ENCODE measurements at places on chromosomes 5 and 9.

GRCh38 chr9:124580186-124580585 is 73.0 kb upstream of the NR5A1 start:
- DNase-seq, result no peak

- no peak for DNase-seq
These were observed 46.9 kb upstream of the HSD17B4 start for GRCh38 chr5:119405419-119405818.

DNA sequence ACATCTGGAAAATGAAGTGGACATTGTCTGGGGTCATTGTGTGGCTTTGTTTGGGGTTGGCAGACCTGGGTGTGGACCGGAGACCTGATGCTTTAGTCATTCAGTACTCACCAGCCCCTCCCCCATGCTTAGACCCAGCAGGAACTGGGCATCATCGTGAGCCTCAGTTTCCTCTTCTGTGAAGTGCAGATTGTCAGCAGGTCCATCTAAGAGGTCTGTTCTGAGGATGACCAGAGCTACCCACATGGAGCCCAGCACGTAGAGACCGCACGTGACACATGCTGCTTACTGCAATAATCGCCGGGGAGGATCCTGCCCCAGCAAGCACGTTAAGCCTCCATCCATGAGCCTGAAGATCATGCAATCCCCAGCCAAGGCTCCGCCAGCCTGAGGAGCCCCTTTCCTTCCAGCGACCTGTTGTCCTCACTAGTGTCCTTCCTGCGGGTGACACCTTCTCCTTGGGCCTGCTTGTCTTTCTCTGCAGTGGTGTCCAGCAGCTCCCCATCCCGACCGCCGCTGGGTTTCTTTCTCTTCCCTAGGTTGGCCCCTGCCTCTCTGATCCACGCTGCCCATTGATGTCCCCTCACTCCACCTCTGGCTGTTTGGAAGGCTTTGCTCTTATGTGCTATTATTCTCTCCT is 26.7 kb upstream of the IRX4 start:
- no peak for DNase-seq

DNA sequence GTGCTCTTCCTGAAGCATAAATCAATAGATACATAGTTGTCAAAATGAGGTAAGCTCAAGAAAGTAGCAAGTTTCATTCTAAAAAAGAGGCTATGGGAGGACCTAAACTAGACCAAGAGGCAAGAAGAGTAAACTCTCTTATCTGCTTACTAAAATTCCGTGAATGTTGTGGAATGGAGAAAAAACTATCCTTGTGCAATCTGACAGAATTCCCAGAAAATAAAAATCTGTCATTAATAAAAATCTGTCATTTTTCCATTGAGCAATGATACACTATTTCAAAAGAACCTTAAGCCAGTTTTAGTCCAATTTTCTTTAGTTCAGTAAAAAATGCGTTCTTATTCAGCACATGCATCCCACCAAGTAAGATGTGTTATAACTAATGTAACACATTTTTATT is 15.9 kb upstream of the FANCC start:
- DNase-seq, result no peak

- DNase-seq, result no peak
These were observed 8.0 kb downstream of the KLF9 start for GRCh38 chr9:70406434-70406862.

- DNase-seq, result peak; percentile 93
These were observed 65.9 kb downstream of the DAP start for GRCh38 chr5:10695055-10695649.

DNA sequence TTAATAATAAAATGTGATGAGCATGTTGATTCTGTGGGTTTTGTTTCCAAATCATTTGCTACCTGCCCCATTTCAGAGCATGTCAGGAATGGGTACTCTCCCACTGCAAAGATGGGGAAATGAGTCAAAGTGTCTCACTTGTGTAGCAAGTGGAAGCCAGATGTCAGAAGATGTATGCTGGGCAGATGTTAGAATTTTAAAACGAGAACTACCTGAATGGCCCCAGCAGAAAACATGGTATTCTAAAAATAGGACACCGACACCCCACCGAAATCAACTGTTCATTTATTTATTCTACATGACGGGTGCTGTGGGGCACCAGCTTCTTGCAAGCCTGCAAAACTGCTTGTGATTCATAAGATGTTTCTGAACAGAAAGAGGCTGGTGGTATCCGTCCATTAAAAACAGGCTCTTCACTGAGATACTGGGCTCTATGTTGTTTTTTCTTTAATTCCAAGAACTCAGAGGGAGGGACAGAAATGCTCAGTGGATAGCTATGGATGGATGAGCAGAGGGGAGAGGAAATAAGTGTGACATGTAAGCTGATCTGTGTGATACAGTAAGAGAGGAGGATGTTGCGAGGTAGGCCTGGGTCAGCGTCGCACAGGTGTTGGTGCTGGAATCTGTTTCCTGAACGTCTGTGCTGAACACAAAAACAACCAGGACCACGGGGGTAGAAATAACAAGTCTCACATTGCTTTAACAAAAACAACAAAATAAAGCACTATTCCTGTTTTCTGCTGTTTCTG is 157.2 kb downstream of the EFNA5 start:
- DNase-seq, result no peak

DNA sequence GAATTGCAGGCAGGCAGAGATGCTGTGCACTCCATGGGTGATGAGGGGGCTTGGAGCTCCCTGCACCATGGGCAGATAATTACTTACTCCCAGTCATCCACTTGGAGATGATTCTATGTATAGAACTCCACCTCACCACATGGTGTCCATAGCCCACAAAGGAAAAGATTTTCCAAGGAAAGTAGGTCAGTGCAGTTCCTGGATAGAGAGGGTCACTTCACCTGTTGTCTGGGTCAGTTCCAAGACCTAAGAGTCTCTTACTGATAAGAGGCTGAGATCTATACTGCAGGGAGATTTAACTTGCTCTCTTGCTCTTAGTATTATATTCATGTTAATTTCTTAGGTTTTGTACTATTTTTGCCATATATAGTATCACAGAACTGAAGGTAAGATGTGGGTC is 113.9 kb upstream of the BRINP1 start:
- DNase-seq, result no peak

DNA sequence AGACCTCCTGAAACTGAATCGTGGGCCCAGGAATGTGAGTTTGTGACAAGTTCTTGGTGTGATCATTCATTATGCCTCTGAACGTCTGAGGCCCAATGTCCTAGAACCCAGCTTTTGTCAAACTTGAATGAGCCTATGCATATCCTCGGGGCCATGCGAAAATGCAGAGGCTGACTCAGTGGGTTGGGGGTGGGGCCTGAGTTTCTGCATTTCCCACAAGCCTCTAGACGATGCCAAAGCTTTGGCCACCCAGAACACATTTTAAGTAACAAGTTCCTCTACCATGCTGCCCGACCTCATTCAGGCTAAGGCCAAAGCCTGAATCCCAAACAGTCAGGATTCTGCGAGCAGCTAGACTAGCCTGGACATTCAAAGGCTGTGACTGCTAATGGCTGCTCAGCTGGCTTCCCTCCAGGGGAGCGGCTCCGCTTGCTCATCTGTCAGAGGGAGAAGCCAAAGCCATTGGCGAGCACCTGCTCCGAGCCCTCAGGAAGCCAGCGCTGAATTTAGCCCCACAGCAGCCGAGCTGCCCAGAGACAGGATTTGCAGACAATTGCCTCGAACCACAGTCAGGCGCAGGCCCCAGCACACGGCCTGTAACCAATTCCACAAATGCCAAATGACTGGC is 177.5 kb downstream of the ZDHHC21 start:
- no peak for DNase-seq

- no peak for DNase-seq
These were observed 232.8 kb downstream of the PDE4D start for GRCh38 chr5:59660737-59661136.

- DNase-seq, result no peak
These were observed 45.9 kb upstream of the CEMIP2 start for GRCh38 chr9:71814226-71814625.

DNA sequence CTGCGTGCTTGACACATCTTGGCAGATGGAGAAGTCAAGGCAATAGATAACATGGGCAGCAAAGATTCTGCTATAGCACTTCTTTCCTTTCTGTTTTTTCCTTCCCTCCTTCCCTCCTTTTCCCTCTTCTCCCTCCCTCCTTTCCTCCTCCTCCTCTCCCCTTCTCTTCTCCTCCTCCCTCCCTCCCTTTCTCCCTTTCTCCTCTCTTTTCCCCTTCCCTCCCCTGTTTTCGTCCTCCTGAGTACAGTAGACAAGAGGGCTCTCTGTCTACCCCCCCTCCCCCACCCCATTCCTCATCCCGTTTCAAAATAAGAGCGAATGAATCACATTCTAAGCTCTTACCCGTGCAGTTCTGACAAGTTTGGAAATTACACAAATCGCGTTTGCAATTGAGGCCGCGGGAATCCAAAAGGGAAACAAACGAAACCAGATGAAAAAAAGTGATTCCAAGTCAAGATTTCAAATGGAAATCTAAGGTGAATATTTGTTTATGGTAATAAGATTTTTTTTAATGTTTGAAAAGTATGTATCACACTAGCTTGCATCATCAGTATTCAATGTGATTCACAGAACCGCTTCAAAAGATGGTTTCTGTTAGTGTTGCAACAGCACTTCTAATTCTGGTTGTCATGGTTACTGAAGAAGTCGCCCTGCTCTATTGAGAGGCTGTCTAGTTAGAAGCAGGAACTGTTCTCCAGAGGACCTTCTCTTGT is 1.3 kb downstream of the NIM1K start:
- DNase-seq, result peak; percentile 95

- DNase-seq, result peak; percentile 80
These were observed 67.8 kb downstream of the PTCD2 start for GRCh38 chr5:72387985-72388384.

DNA sequence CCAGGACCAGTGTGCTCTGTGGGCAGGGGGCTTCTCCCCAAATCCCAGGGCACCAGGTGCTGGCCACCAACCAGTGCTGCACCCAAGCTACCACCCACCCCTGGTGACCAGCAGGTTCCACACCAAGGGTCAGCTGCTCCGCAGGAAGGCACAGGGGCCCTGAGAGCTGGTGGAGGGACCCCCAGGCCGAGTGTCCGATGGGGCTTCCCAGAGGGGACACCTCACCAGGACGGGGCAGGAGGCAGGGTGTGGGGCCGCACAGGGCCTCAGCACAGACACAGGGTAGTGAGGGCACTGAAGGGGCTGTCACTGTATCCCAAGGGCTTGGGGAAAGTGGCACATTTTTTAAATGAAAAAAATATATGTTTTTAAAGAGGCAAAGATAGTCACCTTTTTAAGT is 18.1 kb downstream of the LCN9 start:
- DNase-seq, result no peak

All from HTR-8/SVneo (cell line).